ENCODE measurements at places on chromosomes 12 and 14.

DNA sequence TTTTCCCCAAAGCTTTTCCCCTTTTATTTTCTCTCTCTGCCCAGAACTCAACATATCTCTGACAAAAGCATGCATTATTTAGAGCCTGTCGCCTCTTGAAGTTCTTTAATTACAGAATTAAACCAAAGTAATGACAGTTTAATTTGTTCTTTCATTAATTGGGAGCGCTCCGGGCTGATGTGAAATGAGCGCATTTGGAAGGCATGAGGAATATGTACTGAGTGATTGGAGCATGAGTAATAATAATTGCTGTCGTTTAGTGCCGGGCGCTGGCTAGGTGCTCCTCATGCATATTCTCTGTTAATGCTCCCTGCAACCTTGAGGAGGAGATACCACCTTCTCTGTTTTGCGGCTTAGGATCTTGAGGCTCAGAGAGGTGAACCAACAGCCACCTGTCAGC lies 120.5 kb downstream of the SLC25A47 start:
- no peak for DNase-seq

DNA sequence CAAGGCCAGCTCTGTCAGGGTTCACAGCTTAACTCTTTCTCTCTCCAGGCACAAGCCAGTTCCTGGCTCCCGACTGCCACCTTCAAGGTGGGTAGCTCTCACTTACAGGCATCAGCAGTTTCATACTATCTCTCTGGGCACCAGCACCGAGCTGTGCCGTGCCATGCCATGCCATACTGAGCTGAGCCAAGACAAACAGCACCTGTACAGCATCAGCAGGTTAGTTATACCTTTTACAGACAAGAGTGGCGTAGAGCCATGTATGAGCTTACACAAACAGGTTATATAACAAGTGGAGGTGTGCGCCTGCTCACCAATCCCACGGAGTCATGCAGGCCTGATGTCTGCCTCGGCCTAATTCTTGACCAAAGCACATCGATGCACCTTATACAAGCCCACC lies 1098.7 kb downstream of the AACS start:
- DNase-seq, result no peak

- DNase-seq, result no peak
Measured at GRCh38 chr14:72996916-72997315, 30.0 kb downstream of the ZFYVE1 start.

GRCh38 chr14:75025082-75025481 lies 22.4 kb downstream of the EIF2B2 start:
- no peak for DNase-seq

- no peak for DNase-seq
Measured at GRCh38 chr12:50538182-50538581, 33.4 kb downstream of the DIP2B start.
